Esophagus squamous epithelium (tissue), 5 donors: ENCODE measurements at places on chromosomes 6 and 20.

DNA sequence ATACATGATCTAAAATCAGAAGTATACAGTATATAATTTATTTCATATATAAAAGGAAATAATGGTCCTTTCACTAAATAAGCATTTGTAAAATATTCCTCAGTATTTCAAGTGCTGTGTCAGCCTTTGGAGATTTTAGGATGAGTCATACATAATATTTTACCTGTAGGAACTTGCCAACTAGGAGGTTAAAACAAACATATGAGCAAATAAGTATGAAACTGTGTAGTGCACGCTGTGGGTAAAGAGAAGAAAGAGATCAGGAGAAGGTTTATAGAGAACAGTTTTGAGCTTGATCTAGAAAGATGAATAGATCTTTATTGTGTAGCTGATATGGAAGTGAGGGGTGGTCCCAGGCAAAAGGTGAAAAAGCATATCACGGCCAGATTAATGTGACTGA lies 169.9 kb upstream of the RNF217 start:
- no peak for DNase-seq

DNA sequence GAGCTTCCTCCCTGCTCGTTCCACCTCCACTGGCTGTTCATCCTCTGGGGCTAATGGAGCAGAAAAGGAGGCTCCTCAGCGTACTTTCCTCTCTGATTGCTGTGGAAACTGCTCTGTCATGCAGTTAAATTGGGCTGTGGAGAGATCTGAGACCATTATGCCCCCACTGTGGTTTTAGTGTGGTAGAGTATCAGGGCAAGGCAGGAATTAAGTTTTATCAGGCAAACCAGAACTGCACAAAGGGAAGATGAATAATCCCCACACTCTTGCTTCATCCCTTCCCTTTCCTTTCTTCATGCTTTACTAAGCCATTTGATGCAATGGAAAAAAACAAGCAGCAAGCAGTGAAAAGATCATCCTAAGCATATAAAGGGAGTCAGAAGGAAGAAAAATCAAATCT lies 11.9 kb upstream of the ME1 start:
- no peak for DNase-seq

DNA sequence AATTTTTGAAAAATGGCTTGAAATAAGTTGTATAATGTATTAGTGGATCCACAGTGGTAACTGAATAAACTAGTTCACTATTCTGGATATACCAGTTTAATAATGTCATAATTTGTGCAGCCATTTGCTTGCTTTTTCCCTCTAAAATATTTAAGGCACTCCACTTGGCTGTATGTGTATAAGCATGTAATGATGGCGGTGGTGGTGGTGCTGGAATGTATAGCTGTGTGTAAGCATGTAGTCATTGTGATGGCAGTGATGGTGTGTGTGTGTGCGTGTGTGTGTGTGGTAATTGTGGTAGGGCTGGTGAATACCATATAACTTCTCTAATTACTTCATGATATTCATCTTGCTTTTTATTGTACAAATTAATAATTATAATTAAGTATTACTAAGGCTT lies 89.2 kb upstream of the HIVEP1 start:
- no peak for DNase-seq

DNA sequence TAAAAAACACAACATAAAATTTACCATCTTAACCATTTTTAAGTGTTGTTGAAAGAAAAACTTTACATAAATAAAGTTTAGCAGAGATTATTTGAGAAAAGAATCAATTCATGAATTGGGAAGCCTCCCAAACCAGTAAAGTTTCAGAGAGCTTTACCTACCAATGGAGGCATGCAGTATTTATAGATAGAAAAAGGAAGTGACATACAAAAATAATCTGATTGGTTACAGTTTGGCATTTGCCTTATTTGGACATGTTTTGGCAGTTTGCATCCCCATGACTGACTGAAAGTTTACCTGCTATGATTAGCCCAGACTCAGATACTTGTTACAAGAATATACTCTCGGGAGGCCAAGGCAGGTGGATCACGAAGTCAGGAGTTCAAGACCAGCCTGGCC lies 3.7 kb upstream of the CMTR1 start:
- DNase-seq: no peak

DNA sequence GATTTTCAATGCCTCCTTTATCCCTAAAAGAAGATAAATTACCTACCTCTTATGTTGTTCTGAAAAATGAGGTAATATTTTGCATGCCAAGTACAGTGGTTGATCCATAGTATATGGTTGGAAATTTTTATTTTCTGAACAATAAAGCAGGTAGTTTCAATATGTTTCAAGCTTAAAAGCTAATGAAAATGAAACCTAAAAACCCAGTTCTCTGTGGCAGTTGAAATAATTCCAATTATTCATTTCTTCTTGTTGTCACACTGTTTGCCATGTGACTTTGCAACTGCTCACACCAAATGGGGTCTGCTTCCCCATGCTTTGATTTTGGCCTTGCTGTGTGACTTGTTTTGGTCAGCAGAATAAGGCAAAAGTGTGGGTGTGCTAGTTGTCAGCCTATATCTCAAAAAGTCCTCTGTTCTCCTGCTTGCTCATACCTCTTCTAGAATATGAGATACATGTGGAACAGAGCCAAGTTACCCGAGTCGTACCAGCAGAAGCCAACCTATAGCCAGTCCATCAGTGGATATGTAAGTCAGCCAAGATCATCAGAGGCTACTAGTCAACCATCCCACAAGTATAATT lies 197.2 kb upstream of the THEMIS start:
- no peak for DNase-seq

- no peak for DNase-seq
Observed at GRCh38 chr6:87197547-87197946, 42.2 kb downstream of the ZNF292 start.

- no peak for DNase-seq
Observed at GRCh38 chr6:40937491-40937890, 101.5 kb downstream of the UNC5CL start.

- no peak for DNase-seq
Observed at GRCh38 chr6:12585497-12585958, 131.0 kb upstream of the PHACTR1 start.

DNA sequence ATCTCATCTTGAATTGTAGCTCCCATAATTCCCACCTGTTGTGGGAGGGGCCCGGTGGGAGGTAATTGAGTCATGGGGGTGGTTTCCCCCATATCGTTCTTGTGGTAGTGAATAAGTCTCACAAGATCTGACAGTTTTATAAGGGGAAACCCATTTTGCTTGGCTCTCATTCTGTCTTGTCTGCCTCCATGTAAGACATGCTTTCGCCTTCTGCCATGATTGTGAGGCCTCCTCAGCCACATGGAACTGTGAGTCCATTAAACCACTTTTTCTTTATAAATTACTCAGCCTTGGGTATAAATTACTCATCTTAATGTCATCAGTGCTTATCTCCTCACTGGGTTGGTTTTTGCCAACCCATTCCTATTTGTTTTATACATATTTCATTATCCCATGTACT lies 142.0 kb upstream of the GMDS start:
- DNase-seq: no peak

DNA sequence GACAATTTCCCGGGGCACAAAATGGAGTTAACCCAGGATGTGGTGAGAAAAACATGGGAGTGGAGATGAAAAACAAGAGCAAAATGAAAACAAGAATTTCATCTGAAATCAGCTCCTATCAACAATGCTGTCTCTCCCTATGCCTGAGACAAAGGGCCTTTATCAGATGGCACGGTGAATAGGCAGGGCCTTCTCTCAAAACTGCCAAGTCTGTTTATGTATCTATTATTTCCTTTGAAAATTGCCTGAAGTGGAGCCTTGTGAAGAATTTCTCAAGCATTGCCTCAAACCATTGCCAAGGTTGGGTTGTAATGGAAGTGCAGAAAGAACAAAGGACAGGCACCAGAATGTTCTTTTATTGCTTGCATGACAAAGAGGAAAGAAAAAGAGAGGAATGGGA lies 74.7 kb downstream of the BTBD3 start:
- no peak for DNase-seq

GRCh38 chr6:138004430-138005287 lies 102.6 kb downstream of the PERP start:
- DNase-seq: no peak

- DNase-seq: no peak
Observed at GRCh38 chr6:3348821-3349220, 90.1 kb downstream of the PSMG4 start.

GRCh38 chr6:116513224-116513875 lies 1.9 kb downstream of the CALHM5 start:
- no peak for DNase-seq

GRCh38 chr6:169185692-169186485 lies 67.8 kb downstream of the THBS2 start:
- DNase-seq: no peak

- no peak for DNase-seq
Observed at GRCh38 chr20:3102575-3103368, 18.2 kb upstream of the AVP start.

- no peak for DNase-seq
Observed at GRCh38 chr20:58910473-58910872, 58.0 kb downstream of the GNAS start.
